ENCODE measurements at places on chromosomes 6 and 20. TPM values are rescaled to one million over a fixed set of nuclear protein-coding genes. Genes with fewer than 3 reads are reported as not detected.

The ALDH8A1 gene
- 1.6 TPM for total RNA-seq

The C20orf204 gene
- total RNA-seq: not detected

The PTGIS gene
- 0.89 TPM for total RNA-seq

The AIF1 gene
- not detected for total RNA-seq

The SAPCD1 gene
- total RNA-seq: 1.8 TPM

The PRR18 gene
- total RNA-seq: not detected

The RAD21L1 gene
- 0.29 TPM for total RNA-seq

The HLA-DQB1 gene
- not detected for total RNA-seq

The GNRH2 gene
- 0.35 TPM for total RNA-seq

The TREML2 gene
- not detected for total RNA-seq

The SLC22A16 gene
- 1.1 TPM for total RNA-seq

The NKX2-4 gene
- total RNA-seq: not detected

The OLIG3 gene
- total RNA-seq: not detected

The PTCHD4 gene
- total RNA-seq: 0.18 TPM

The EYS gene
- total RNA-seq: under 0.01 TPM

The STX16 gene
- 17.6 TPM for total RNA-seq

The RNASET2 gene
- 41.1 TPM for total RNA-seq

The CST5 gene
- not detected for total RNA-seq

The FERMT1 gene
- 7.5 TPM for total RNA-seq

The GGTLC1 gene
- total RNA-seq: not detected

The SOX12 gene
- 8.6 TPM for total RNA-seq

The MAFB gene
- total RNA-seq: 0.71 TPM

The PACRG gene
- not detected for total RNA-seq

The MTHFD1L gene
- 73.8 TPM for total RNA-seq

The POPDC3 gene
- 13.8 TPM for total RNA-seq
